ENCODE measurements at places on chromosomes 6 and 20.

DNA sequence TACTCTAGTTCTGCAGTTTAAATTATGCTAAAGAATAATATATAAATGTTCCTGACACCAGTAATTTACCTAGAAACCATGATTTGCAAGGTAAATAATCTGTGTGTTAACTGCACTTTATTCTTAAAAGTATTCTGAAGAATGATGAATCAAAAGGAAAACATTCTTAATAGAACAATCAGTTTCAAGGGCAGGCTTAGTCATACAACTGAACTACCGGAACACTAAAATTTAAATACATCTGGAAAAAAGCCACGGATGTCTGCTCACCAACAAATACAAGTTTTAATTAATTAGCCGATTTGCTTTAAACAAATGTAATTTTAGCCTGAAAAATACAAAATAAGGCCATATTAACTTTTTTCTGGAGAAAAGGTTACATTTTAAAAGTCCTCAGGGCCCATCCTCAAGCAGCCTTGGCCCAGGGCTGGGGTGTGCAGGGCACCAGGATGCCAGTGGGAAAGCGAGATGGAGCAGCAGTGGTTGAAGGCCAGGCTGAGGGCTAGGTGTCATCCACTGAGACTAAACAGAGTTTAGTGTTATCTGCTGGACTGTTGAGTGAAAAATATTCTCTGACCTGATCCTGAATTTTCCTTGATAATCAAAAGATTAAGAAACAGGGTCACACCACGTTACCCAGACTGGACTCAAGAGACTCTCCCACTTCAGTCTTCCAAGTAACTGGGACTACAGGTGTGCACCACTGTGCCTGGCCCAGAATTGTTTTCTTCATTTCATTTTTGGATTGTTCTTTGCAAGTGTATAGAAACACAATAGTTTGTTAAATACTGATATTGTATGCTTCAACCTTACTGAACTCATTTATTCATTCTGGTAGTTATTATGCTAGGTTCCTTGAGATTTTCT is 88.2 kb upstream of the DST start:
- no peak for DNase-seq

- no peak for DNase-seq
These were observed 64.8 kb downstream of the SYNJ2 start for GRCh38 chr6:158046201-158047126.

GRCh38 chr6:121695329-121695728 is 259.9 kb downstream of the GJA1 start:
- no peak for DNase-seq

GRCh38 chr20:37869334-37869861 is 33.5 kb upstream of the VSTM2L start:
- no peak for DNase-seq

- DNase-seq, result no peak
These were observed 28.0 kb upstream of the CEP85L start for GRCh38 chr6:118679327-118679901.
